Renal cortical epithelial cell (primary cell): ENCODE measurements at places on chromosomes 3 and 15. TPM values are rescaled to one million over a fixed set of nuclear protein-coding genes. Genes with fewer than 3 reads are reported as not detected.

Gene TMC3
- not detected in 2 replicates for total RNA-seq

Gene CLRN1
- total RNA-seq: not detected in 2 replicates

Gene CCRL2
- not detected in 2 replicates for total RNA-seq

Gene SPESP1
- total RNA-seq: 0.75 and 4.3 TPM in 2 replicates

Gene MESP2
- total RNA-seq: not detected in 2 replicates

Gene XXYLT1
- 13.9 and 18.4 TPM in 2 replicates for total RNA-seq

DNA sequence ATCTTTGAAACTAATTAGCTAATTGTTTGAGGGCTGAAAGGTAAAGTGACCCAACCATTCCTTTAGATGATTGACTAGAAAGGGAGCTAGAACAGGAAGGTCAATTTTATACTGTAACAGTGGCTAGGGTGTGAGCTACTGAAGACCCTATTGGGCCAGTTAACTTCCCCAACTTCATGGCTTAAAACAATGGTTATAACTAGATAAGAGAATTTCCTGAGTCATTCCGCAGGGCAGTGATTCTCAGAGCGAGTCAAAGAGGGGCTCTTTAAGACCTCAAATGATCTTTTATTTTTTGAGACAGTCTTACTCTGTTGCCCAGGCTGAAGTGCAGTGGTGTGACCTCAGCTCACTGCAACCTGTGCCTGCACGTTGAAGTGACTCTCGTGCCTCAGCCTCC is 33.7 kb upstream of the TTBK2 start:
- DNase-seq: no peak

DNA sequence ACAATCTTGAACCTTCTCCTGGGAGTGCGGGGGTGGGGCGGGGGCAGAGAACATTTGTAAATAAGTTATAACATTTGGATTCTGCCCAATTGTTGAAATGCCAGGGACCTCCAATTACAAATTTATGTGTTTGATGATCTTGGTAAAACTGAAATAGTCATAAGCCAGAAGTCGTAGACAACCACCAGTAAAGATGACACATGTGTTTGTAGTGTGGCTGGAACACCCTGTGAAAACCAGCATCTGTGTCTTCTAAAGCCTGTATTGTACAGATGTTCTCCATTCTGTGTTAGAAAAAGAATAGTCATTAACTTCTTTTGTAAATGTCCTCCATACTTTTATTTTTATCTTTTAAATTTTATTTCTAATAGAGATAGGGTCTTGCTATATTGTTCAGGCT is 61.8 kb downstream of the ARIH1 start:
- peak; percentile 21 for DNase-seq

DNA sequence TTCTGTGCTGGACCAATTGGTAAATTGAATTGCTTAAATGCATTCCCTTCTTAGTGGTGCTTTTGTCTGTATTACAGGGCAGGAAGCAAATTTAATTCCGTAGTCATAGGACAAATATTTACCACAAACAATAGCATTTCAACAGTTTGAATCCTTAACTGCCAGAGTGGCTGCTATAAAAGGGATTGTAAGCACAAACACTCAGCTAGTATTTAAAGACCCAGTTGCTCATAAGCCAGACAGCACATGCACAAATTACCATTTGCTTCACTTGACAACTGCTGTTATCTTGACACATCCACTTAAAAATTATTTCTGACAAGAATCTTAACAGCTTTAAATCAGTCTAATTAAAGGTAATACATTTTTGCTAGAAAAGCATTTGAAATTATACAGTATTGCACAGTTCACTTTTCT is 490.2 kb upstream of the ADAMTS9 start:
- peak; percentile 16 for DNase-seq

DNA sequence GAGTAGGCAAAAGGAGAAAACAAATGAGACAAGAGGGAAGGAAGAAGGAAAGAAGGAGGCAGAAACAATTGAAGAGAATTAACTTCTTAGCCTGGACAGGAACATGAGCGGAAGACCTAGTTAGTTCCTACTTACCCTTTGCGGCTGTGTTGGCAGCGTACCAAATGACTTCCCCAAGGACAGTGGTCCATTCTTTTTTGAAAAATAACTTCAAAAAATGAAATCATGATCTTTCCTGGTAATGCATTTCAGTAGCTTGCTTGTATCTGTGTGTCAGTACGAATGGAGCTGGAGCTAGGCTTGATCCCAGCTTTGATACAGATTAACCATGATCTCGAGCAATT is 41.5 kb upstream of the CFAP161 start:
- no peak for DNase-seq

DNA sequence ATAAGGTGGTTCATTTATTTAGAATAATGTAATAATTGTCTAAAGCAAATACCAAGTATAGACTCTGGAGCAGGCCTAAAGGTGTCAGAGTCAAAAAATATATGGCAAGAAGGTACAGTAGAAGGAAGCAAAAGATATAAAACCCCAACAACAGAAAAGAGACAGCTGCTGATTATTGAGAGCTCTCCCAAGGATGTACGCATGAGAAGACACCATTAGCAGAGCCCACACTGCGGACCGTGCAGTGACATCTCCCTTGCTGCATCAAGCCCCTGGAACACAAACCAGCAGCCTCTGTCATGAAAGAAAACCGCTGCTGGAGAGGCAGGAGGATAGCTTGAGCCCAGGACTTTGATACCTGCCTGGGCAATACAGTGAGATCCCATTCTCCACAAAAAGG is 18.0 kb upstream of the SLC6A20 start:
- DNase-seq: no peak

- peak; percentile 69 for DNase-seq
Observed at GRCh38 chr15:57541805-57542504, 49.7 kb upstream of the MYZAP start.
